GM23248 (cell line): ENCODE measurements at places on chromosomes 13 and 19. TPM values are rescaled to one million over a fixed set of nuclear protein-coding genes. Genes with fewer than 3 reads are reported as not detected.

Gene SIGLEC9
- total RNA-seq, result not detected in 2 replicates

Gene LRRC4B
- total RNA-seq, result not detected in 2 replicates

- DNase-seq, result no peak
Measured at GRCh38 chr13:47572375-47572774, 428.7 kb downstream of the SUCLA2 start.

- DNase-seq, result no peak
Measured at GRCh38 chr19:1006711-1007398, 6.6 kb downstream of the GRIN3B start.

GRCh38 chr13:109707742-109708617 is 78.4 kb downstream of the IRS2 start:
- DNase-seq, result no peak

- no peak for DNase-seq
Measured at GRCh38 chr13:96835546-96835945, 158.7 kb downstream of the OXGR1 start.
